Skin of body (tissue), 3 donors: ENCODE measurements at places on chromosomes 13 and 19. TPM values are rescaled to one million over a fixed set of nuclear protein-coding genes. Genes with fewer than 3 reads are reported as not detected.

The KIR2DL4 gene
- total RNA-seq = not detected

The TMEM205 gene
- total RNA-seq = 35.3 TPM

The JSRP1 gene
- 4.5 TPM for total RNA-seq

The ZNF814 gene
- 15.6 TPM for total RNA-seq

The CKM gene
- 426 TPM for total RNA-seq

The TUBB4A gene
- 0.49 TPM for total RNA-seq

The LPAR2 gene
- total RNA-seq = 4.9 TPM

The LGALS14 gene
- total RNA-seq = not detected

The IZUMO2 gene
- not detected for total RNA-seq

The FCER2 gene
- 0.20 TPM for total RNA-seq

The TNFSF13B gene
- 3.9 TPM for total RNA-seq

The SIAH3 gene
- total RNA-seq = 0.20 TPM

The PSG7 gene
- total RNA-seq = not detected

The KRTDAP gene
- total RNA-seq = 579 TPM

The FLT3 gene
- total RNA-seq = 0.59 TPM

The MBD3 gene
- total RNA-seq = 32.2 TPM

The UBE2L5 gene
- total RNA-seq = 0.99 TPM

The UNC13A gene
- total RNA-seq = 0.10 TPM

The KLK11 gene
- total RNA-seq = 19.5 TPM

The ZNF729 gene
- total RNA-seq = 0.10 TPM

The ZNF563 gene
- total RNA-seq = 3.9 TPM

The KCNN4 gene
- total RNA-seq = 3.5 TPM

The PODNL1 gene
- 0.20 TPM for total RNA-seq

The SSC5D gene
- 16.5 TPM for total RNA-seq

The IGFLR1 gene
- 1.2 TPM for total RNA-seq

The CAMSAP3 gene
- total RNA-seq = 5.7 TPM

The OSCAR gene
- 1.4 TPM for total RNA-seq

The NLRP12 gene
- total RNA-seq = 0.99 TPM

The IGLON5 gene
- not detected for total RNA-seq

The CDC42EP5 gene
- total RNA-seq = 19.0 TPM
